NCI-H226 (cell line): ENCODE measurements at places on chromosomes 4 and X.

- no peak for DNase-seq
Measured at GRCh38 chrX:15849555-15849954, 5.1 kb downstream of the AP1S2 start.

DNA sequence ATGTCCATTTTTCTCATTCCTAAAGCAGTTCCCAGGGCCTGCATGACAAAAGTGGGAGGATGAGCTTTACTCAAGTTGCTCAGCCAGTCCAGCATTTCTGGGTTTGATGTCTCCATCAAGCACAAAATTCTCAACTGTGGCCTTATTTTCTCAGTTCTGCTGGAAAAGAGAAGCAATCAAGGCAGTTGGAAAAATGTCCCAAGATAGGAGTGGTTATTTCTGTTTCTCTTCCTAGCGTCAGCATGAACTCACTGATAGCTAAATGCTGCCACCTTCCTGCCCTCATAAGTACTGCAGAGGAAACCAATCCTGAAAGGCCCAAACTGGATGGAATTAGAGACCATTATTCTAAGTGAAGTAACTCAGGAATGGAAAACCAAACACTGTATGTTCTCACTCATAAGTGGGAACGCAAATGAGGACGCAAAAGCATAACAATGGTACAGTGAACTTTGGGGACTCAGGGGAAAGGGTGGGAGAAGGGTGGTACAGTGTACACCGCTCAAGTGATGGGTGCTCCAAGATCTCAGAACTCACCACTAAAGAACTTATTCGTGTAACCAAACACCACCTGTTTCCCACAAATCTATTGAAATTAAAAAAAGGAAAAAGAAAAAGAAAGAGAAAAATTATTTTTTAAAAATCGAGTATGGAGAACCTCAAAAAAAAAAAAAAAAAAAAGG is 29.6 kb downstream of the ADH7 start:
- DNase-seq, result peak; percentile 53

DNA sequence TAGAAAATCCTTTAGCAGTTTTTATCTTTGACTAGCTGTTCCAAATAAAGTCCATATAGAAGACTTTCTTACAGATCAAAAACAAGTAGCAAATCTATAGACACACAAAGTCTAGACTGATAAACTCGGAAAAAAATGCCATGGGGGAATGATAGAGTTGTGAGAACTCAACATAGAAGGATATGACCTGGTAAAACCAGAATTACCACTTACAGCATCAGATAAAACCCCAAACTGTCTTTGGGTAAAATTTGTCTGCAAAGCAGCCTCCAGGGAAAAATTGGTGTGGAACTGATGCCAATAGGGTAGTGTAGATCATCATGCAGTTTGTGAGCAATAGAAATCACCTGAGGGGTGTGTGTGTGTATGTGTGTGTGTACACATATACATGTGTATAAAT is 579.1 kb downstream of the SPOCK3 start:
- DNase-seq, result no peak

DNA sequence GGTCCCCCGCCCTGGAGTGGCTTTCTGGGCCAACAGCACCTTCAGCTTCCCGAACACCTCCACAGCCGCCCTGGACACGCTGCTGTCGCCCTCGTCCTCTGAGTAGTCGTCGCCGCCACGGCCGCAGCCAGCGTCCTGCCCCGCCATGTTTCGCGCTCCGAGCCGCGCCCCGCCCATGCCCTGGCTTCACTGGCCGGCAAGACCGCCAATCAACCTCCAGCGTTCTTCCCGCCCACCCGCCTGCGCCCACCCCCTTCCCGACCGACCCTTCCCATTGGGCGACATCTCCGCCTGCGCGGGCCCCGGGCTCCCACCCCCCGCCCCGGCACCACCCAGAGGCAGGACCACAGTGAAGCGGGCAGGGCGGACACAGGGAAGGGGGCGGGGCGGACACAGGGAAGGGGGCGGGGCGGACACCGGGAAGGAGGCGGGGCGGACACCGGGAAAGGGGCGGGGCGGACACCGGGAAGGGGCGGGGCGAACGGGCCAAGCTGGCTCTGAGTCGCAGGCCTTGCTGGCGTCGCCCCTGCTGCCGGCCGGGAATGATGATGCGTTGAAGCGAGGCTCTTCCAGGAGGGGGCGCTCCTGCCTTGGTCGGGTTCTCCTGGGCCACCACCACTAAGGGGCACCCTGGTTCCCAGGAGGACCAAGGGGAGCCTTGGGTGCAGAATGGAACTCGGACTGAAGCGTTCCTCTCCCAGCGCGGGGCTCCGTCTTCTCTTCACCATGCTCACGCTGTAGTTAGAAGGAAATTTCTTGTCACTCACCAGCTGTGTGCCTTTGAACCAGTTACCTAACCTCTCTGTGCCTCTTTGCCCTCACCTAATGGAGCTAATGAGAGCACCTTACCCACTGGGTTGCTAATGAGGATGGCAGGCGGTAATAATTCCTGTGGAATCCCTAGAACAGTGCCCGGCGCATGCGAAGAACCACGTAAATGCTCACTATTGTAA is at the start of gene HAUS7:
HAUS7 (minus strand) TSS at position 166 of the 953 bp plus-strand sequence; CDS start at position 147, 19 bp downstream.
- DNase-seq, result peak; percentile 66

DNA sequence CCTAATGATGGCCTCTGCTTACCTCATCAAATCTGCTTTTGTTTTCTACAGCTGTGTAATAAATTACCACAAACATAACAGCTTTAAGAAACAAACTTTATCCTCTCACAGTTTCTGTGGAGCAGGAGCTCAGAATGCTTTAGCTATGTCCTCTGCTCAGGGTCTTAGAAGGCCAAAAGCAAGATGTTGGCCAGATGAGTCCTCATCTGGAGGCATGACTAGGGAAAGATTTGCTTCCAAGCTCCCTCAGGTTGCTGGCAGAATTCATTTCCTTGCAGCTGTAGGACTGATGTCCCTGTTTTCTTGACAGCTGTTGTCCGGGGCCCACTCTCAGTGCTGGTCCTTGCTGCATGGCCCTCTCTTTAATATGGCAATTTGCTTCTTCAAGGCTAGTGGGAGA is 116.7 kb upstream of the PDE5A start:
- no peak for DNase-seq

- no peak for DNase-seq
Measured at GRCh38 chr4:109928327-109929045, 15.8 kb downstream of the EGF start.

GRCh38 chr4:84529169-84529751 is 30.2 kb upstream of the NKX6-1 start:
- no peak for DNase-seq

GRCh38 chr4:37464373-37465128 is 220.0 kb downstream of the NWD2 start:
- no peak for DNase-seq

DNA sequence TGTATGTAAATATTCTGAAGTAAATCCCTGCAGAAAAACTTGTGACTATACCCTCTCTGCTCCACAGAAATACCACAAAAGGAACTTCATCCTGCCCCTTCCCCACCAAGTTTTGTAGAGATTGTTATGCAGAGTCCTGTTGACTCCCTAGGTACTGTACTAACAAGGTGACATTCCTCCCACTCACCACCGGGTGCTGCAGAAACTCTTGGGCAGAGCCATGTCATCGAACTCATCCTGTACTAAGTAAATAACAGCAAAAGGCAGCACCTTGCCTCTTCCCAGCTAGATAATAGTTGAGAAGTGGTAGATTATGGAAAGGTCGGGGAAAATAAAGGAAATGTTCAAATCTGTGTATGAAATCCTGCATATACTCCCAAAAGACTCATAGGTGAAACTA is 233.3 kb downstream of the STPG2 start:
- DNase-seq, result peak; percentile 2

DNA sequence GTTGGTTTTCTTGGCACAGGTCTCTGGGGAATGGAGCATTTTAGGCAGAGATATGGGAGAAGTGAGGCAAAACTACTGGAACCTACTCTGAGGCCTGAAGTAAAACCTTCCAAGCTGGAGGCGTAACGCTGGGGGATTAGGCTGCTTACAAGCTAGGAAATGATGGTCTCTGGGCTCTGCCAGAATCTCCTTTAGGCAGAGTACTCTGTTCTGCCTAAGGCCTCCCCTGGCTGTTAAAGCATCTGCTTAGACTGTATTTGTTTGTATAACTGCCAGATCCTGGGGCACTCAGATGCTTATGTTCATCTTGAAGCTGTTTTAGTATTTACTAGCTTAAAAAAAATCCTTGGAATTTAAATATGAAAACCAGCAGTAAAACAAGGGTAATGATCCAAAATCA is 822.2 kb downstream of the RPA4 start:
- DNase-seq, result no peak

DNA sequence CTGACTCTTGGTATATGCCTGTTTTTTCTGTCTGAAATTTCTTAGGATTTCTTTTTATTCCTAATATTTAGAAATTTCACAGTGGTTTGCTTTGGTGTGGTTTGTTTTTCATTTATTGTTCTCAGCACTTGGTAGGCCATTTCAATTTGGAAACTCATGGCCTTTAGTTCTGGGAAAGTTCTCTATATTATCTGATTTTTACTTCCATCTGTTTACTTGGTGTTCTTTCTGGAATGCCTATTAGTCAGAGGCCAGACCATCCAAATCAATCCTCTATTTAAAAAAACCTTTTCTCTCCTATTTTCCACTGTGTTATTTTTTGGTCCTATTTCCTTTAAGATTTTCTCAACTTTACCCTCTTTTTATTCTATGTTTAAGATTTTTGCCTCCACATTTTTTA is 188.1 kb upstream of the SFRP2 start:
- no peak for DNase-seq

- peak; percentile 14 for DNase-seq
Measured at GRCh38 chr4:89486042-89486441, 178.4 kb upstream of the GPRIN3 start.

DNA sequence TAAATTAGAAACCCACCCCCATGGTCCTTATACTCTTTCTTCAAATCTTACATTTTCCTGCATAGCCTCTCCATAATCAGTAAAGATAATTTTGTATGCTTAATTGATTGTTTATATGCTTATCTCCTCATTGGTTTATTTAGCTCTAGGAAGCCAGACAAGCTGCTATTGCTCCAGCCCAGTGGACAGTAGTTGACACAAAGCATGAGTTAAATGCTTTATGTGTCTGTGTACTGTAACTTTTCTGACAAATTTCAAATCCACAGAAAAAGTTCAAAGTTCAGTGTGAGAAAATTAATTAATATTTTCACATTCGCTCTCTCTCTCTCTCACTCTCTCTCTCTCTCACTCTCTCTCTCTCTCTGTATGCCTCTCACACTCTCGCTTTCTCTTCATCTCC is 181.7 kb downstream of the GABRB1 start:
- DNase-seq, result no peak

DNA sequence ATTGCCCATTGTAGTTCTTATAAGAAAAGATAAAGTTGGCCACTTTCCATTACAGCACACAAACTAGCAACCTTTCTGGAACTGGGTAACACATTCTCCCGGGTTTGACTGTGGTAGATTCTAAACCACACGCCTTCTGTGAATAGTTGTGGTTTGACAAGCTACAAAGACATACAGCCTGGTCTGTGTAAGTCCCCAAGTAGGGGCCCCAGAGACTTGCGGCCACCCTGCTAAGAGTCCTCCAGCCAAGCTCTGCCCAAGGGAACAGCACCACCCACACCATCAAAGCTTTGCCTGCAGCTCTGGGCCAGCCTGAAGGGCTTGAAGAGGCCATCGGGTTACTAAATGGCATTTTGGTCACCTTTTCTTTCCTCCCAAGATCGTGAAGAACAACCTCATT is 203.4 kb downstream of the MAML3 start:
- DNase-seq, result no peak
